ENCODE measurements at places on chromosomes 1 and 21.

DNA sequence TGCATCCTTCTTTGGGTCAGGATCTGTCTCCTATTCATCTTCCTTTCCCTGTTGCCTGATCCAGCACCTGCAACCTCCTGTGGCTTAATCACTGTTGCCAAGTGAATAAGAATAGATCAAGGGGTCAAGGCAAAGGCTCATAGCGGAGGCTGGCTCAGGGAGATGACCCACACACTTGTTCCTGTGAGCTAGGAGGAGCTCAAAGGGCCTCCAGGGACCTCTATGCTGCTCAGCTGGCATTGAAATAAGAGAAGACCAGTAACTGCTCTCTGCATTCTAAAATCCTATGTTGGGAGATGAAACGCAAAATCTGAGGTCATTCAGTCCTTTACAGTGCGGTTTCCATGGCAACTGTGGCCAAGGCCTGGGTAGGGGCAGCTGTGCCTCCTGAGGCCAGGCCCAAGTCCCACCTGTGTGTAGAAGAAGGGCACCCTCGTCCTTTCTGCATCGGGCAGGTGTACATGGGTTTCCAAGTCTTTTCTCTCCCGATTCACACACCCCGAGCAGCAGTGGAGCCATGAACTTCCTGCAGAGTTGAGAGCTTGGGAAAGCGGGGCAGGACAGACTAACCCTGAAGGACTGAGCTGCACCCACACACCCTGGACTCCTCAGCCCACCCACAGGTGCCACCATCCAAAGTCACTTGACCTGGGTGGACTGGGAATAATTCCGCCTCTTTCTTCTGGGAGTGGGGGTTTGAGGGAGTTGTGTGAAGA, 27.8 kb upstream of the STUM start:
- no peak for DNase-seq

DNA sequence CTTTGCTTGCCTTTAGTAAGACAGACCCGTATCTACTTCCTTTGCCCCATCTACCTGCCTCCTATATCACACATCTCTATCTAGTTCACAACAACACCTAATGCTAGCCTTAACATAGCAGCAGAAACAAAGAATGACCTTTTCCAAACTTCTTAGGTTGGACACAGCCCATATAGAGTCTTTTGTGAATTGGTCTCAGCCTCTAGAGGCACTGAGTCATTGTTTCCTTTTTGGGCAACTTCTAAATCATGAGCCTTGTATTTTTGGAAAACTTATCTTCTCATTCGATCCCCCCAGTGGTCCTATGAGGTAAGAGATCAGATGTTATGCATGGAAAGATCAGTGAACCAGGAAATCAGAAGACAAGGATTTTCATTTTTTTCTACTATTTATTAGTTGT, 679.4 kb upstream of the USP24 start:
- no peak for DNase-seq

DNA sequence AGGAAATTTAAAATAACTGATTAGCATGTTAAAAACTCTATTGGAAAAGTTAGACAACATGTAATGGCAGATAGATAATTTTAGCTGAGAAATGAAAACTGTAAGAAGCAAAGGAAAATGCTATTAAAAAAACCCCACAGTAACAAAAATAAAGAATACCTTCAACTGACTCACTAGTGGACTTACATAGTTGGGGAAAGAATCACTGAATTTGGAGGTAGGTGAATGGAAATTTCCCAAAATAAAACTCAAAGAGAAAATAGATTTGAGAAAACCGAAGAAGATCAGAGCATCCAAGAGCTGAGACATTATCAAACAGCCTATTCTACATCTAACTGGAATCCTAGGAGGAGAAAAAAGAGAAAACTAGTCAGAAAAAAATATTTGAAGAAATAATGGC, 34.7 kb downstream of the PDE4B start:
- no peak for DNase-seq

DNA sequence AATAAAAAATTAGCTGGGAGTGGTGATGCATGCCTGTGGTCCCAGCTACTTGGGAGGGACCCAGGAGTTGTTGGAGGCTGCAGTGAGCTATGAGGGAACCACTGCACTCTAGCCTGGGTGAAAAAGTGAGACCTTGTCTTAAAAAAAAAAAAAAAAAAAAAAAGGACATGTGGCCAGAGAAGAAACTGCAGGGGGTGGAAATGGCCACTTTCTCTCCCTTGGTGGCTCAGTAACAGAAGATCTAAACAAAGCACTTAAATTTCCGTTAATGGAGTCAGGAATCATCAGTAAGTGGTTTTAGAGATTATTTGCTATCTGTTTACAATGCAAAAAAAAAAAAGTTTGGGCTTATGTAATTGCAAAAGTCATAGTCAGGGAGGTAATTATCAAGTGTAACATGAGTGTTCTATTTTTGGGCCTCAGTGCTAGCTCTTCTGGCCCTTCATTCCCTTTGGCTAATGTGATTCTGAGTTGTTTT, 19.3 kb upstream of the OPRD1 start:
- DNase-seq: no peak

GRCh38 chr21:45867671-45868081, 113.9 kb upstream of the COL6A1 start:
- no peak for DNase-seq

GRCh38 chr1:151370211-151370911, 2.1 kb downstream of the SELENBP1 start:
- DNase-seq: no peak

DNA sequence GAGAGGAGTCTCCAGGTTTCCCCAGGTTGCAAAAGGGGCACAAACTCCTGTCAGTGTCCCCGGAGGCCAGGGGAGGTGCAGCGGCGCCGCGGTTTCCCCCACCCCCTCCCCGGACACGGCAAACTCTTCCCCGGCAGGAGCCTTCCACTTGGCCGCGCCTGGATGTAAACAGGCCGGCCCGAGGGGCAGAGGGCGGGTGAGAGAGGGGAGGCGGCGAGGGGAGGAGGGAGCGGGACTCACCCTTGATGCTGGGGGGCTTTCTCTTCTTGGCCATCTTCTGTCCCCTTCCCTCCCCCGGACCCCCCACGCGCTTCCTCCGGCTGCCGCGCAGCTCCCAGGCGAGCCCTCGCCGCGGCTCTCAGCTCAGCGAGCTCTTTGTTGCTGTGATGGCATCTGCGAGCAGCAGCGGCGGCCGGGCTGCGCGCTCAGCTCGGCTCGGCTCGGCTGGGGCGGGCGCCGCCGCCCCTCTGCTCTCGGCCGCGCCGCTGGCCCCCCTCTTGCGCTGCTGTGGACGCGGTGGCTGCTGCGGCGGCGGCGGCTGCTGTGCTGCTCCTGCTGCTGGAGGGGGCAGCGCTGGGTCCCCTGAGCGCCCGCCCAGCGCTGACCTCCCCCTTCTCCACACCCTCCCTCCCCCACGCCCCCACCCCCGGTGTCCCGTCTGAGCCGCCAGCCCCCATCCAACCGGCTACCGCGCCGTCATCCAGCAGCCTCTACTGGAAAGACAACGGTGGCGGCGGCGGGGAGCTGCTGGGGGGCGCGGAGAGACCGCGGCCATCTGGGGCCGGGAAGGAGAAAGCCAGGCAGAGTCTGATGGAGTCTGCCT, 4.9 kb upstream of the SLC44A5 start:
- DNase-seq: no peak

DNA sequence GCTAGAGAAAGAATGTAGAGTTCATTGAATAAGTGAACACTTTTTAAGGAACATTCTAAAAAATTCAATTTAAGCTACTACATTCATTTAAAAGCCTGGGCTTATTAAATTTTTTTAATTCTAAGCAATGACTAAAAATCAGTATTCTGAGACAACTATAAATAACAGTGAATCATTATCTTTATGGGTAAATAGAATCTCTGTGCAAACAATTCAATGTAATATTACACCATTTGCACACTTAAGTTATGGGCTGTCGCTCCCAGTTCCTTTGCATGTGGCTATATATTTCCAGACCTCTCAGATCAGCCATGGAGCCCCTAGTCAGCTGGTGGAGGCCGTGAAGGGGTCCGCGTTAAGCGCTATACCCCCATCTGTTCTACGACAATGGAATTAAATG, 65.1 kb downstream of the KCNK1 start:
- DNase-seq: no peak

- DNase-seq: no peak
These were observed 78.0 kb downstream of the HLX start for GRCh38 chr1:220957233-220957605.

DNA sequence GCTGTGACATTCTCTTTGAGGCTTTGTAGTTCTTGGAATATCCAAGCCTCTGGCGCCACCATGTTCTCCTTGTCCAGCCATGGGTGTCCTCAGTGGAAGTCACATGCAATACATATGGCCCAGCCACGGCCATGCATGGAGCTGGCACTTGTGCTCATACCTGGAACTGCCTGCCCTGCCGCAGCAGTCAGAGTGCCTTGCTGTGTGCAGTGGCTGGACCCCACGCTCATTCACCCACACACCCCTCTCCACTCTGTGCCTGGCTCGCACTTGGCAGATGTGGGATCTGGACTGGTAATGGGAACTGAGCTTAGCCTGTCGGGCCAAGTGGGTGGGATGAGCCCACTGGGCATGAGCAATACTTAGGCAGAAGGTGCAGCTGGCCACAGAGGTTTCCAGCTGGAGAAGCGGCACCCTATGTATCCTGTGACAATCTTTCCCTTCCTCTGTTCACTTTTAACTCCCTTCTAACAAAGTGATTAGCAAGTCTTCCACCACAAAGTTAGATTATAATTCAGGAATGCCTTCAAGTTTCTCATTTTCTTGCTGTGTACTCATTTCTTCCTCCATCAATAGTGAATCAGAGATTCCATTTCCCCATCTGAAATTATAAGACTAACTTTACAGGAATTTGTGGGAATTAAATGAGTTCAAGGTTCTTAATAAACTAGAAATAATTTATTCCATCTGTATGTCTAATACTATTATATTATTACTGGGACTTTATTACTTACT, 351.6 kb upstream of the NCAM2 start:
- DNase-seq: no peak
